ENCODE measurements at places on chromosomes 16 and 17.
A peak's percentile ranks its signal among the peaks of the same experiment; 100 is the strongest.

- DNase-seq = peak; percentile 40
Measured at GRCh38 chr16:82108774-82109173, 61.2 kb downstream of the MPHOSPH6 start.

GRCh38 chr17:29581583-29582253 is 7.7 kb downstream of the GIT1 start:
- no peak for DNase-seq

DNA sequence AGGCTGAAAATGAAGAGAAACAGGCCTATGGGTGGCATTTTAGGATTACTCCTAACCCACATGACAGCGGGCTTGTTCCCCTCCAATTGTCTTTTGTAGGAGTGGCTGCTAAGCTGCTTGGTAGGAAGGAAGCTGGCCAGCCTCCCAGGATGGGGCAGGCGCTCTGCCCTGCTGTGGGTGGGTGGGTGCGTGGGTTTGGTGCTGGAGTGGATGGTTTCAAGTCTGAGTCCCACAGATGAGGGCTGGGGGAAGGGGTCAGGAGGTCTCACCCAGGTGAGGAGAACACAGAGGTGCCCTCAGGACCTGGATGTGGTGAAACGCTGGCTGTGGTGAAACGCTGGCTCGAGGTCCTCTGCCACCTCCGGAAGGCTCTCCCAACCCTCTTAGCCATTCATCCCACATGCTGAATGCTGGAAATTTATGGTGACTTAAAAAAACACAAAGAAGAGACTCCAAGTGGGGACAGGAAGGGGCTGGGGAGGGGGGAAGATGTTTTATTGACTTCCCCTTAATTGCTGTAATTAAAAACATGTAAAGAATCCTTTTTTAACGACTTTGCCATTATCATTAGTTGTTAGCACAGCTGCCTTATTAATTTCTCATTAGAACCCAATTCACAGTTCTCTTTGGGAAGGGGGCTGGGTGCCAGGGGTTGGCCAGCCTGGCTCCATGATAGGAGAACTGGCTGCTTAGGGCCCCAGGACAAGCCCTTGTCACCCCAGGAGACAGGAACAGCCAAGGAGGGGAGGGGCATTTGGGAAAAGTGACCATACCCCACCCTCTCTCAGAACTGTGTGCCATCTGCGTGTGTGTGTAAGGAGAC is 153.5 kb upstream of the CDC42EP4 start:
- DNase-seq = no peak

DNA sequence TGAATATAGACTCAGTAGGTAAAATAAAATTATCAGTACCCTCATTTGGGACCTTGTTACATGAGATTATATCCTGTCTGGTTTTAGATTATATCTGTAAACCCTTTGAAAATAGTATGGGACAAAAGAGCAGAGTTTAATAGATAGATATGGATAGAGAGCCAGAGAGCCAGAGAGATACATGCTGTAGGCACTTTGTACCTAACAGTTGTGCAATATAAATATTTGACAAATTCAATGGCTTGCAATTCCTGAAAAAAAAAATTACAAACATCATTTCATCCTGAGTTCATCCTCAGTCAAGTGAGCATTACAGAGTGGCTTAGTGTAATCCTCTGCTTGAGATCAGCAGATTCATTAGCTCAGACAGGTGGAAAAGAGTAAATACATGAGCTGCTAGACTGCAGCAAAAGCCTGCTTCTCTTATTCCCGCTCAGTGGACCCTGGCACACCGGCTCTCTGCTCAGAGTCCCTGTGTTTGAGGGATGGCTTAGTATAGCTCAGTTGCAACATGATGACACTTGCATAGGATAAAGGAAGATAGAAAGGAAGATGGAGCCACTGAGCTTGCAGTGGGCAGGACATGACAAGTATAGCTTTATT is 931.6 kb upstream of the GOT2 start:
- no peak for DNase-seq

DNA sequence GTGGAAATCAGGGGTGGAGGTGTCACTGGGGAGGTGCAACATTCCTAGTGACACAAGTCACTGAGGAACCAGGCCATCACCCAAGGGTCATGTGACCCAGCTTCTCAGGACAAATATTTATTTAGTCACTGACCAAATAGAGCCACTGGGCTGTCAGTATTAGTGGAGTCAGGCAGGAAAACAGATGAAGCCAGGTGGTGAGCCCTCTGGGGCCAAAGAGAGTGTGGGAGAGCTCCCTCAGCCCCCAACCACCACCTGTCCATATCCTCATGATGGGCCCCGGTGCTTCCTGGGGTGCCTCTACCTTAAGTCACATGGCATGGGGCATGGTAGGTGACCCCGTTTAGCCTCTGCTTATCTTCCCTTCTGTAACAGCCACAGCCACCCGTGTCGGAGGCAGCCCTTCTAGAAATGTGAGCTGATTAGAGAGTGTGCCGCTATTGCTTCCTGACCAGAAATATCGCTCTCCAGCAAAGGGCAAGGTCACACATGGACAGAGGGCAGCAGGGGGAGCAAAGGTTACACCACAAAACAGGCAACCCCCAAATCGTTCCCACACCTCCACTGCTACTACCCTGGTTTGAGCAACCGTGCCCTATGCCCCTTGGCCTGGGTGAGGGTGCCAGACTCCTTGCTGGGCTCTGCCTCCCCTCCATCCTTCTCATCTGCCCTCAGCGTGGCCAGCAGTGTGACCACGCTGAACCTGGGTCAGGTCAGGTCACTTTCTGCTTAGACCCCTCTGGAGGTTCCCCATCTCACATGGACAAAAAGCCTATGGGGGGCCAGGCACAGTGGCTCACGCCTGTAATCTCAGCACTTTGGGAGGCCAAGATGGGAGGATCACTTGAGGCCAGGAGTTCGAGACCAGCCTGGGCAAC is 8.6 kb upstream of the AKTIP start:
- peak; percentile 15 for DNase-seq

GRCh38 chr17:52754838-52755237 is 596.3 kb upstream of the CA10 start:
- DNase-seq = no peak

GRCh38 chr17:29787995-29788394 is 142.0 kb downstream of the SSH2 start:
- DNase-seq = no peak

DNA sequence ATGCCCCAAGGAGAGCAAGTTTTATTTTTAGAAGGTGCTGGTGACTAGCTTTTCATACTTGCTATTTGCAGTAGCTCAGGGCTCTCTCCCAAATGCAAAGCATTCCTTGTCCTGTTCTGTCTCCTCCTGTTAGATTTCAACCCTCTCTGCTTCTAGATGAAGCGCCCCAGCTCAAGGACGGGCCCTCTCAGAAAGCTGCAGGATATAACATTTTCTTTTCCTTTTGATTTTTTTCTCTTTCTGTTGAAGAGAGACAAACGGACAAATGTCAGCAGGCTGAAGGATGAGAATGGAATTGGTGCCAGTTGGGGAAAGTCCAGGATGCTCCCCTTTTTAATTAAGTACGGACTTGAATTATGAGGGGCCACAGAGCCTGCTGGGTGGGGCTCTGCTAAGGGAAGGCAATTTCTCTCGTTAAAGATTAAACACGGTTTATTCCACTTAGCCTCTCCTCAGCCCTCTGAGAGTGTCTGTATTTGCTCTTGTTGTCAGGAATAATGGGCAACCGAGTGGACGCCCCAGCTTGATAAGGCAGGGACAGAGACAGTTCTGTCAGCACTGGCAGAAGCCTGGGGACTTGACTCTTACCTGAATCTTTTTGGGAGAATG is 6.2 kb upstream of the ETV4 start:
- DNase-seq = no peak

DNA sequence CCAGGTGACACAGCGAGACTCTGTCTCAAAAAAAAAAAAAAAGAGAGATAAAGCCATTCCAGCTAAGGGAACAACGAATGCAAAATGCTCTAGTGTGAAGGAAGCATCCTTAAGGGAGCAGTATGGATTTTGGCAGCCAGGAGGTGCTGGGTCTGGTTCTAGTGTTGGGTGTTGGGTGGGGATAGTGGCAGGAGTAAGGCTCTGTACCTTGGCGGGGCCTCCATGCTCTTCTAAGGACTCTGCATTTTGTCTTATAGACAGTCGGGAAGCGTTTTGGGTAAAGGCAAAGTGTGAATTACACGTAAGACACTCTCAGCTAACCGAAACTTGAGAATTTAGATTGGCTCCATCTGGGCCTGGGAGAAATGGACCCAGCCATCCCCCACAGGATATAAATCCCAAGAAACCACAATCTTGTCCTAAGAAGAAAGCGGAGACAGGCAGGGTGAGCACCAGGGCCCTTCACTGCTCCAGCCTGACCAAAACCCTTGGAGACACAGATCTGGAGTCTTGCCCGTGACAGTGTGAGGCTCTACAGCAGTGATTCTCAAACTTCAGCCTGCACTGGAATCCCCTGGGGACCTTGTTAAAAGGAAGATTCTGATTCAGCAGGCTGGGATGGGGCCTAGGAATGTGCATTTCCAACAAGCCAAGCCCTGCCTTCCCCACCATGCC is 33.1 kb upstream of the PHB1 start:
- DNase-seq = no peak

- DNase-seq = no peak
Measured at GRCh38 chr17:74642995-74643394, 19.5 kb upstream of the CD300E start.

DNA sequence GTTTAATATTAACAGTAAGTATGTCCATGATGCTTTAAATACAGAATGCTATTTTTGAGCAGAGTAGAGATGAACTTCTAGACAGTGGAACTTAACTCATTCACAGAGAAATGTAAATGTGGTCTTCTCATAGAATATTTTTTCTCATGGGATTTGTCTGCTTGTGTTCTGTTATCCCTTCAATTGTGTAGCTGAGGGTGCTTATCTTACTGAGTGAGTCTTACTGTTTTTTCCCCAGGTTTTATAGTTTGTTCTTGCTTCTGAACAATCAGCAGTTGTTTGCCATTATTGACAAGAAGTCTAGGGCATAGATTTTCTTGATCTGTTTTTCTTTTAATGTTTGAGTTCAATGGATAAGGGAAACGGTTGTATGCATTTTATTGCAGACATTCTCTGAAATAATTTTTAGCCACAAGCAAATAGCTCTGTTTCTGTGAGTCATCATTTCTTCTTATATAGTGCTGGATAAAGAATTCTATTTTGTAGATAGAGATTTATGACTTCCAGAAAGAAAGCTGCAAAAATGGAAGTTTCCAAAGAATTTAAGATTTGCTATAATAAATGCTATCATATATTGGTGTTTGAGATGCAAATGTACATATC is 60.5 kb downstream of the NF1 start:
- no peak for DNase-seq

DNA sequence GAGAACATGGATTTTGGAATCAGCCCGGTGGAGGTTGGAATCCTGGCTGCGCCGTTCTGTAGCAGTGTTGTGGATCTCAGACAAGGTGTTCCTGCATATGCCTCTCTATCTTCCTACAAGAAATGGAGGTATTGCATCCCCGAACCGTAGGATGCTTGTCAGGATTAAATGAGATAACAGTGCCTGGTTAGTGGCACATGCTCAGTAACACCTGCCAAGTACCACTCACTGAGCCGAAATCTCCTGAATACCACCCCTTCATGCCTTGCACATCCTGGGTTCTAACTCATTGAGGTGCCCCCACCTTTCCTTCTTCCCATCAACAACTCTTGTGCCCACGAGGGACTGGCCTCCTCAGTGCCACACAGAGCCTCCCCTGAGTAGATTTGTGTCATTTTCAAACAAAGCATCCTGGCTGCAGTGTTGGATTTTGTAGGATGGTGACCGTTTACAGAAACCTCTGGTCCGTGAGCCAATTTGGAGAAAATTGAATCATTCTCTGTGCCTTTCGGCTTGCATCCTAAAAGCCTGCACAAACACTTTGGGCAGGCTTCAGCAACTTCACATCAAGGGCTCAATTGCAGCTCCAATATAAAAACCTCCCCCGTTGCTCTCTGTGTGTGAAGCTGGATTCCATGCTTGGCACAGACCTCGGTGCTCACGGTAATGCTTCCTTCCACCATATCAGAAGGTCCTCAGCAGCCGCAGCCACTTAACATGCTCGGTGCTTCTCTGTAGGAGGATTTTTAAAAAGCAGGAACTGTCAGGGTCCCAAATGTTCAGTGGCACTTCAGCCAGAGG is 84.2 kb downstream of the WWOX start:
- DNase-seq = no peak

GRCh38 chr16:5044011-5044540 is 10.3 kb upstream of the NAGPA start:
- no peak for DNase-seq

DNA sequence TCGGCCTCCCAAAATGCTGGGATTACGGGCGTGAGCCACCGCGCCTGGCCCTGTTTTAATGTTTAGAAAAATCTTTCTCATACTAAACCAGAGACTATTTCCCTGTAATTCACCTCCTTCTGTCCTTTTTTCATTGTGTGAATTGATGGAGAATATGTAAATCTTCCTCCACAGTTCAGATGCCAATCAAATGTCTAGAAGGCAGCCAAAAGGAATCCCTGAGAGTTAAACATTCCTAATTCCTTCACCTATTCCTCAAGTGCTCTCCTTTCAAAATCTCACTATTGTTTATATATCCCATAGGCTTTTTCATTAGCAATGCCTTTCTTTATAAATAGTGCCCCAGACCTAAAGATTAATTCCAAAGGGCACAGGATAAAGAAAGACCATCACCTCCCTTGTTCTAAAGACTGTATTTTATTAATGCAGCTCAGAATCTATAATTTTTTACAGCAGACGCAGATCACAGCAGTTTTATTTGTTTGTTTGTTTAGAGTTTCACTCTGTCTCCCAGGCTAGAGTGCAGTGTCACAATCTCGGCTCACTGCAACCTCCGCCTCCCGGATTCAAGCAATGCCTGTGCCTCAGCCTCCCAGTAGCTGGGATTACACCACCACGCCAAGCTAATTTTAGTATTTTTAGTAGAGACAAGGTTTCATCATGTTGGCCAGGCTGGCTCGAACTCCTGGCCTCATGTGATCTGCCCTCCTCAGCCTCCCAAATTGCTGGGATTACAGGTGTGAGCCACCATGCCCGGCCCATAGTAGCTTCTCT is 30.5 kb downstream of the COPZ2 start:
- no peak for DNase-seq

DNA sequence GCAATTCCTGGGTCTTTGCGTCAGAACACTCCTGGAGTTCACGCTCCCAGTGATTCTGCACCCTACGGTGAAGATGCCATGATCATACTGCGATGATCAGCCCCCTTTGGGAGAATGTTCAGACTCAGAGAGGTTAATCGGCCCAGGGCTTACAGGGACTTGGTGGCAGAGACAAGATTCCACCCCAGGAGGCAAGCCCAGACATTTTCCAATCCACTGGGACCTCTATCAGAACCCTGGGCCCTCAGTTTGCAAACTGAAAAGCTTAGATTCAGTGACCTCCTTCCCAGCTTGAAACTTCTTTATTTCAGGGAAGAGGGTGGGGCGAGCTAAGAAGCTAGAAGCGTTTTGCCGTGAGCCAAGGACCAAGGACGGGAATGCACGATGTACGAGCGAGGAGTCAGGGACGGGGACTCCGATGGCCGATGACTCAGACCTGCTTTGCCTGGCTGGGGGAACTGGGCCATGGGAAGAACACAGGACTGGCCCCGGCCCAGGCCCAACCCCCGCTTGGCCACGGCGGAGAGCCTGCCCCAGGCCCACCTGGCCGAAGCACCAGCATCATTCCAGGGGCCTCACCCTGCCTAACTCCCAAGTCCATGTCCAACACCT is 34.7 kb downstream of the SOCS3 start:
- DNase-seq = peak; percentile 91

Measured in M059J (cell line).